Tongue (tissue), 3 donors: ENCODE measurements at places on chromosomes 11 and 22. TPM values are rescaled to one million over a fixed set of nuclear protein-coding genes. Genes with fewer than 3 reads are reported as not detected.
A peak's percentile ranks its signal among the peaks of the same experiment; 100 is the strongest.

GRCh38 chr11:95338430-95338991 is 107.5 kb upstream of the SESN3 start:
- peak; percentile 99 for DNase-seq

DNA sequence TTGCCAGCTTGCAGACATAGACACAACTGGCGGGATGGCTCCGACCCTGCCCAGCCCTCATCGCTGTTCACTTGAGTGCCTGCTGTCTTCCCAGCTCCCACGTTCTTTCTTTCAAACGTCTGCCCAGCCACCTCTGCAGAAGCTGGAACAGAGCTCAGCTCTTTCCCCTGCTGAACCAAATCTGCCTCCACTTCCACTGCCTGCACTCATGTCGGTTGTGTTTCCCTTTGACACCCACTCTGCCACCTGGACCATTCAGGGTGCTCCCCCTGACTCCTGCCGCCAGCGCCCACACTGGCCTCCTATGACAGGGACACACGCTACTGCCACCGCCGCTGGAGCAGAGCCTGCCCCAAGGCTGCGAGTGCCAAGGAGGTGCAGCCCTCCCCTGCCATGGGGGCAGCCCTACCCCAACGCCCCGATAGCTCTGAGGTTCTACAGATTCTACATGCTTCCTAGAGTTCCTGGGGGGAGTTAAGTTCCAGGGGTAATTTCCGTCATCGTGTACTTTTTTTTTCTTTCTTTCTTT is 37.9 kb downstream of the TST start:
- DNase-seq, result peak; percentile 22

GRCh38 chr11:119803726-119804294 is 74.8 kb upstream of the NECTIN1 start:
- no peak for DNase-seq

DNA sequence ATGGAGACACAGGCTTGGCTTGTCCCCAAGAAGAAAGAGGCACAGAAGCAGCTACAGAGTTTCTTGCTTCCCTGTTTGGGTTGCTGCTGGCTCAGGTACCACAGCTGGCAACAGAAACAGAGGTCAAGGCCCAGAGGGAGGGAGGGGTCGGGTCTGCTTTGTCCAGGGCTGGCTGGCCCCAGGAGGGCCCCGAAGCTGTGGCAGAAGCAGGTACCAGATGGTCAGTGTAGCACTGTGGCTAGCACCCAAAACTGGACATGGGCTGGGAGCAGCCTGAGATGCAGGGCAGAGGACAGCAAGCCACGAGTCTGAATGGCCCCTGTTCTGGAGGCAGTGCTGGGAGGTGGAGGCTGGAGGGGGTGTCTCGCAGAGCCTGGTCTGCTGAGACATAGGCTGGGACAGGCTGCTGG is 52.3 kb upstream of the CCDC188 start:
- DNase-seq, result no peak

GRCh38 chr11:116796548-116796947 is 4.9 kb upstream of the APOA5 start:
- DNase-seq, result no peak

DNA sequence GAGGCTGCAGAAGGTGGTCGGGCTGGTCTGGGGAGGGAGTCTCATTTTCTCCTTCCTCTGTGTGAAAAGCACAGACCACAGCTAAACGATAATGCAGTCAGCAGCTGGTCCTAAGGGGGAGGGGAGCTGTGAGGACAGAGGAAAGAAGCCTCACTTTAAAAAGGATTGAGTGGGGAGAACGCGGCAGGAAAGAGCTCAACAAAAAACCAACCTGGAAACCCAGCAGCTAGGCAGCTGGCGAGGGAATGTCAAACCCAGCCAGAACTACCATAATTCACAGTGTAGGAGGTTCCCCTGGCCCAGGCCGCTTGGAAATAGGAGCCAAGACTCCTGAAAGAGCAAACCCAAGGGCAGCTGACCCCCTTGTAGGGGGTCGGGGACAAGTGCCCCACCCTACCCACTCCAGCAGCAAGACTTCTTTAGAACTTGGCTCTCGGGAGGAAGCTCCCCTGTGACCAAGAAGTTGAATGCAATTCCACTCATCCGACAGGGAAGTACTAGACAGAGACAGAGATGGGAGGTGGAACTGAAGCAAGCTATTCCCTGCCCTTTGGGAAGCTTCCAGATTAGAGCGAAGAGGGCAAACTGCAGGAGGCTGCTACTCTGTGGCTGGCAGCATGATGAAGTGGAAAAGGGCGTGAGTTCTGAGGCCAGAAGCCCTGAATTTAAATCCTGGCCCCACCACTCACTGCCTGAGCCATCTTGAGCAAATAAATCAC is 16.5 kb upstream of the DGKZ start:
- DNase-seq, result peak; percentile 60

- DNase-seq, result peak; percentile 52
Observed at GRCh38 chr11:93225662-93226061, 27.9 kb upstream of the SLC36A4 start.

- DNase-seq, result peak; percentile 36
Observed at GRCh38 chr11:121336279-121336937, 43.8 kb downstream of the SC5D start.

GRCh38 chr11:95149651-95150364 is 60.2 kb downstream of the ENDOD1 start:
- DNase-seq, result no peak

- no peak for DNase-seq
Observed at GRCh38 chr11:10916665-10917064, 58.8 kb upstream of the ZBED5 start.

- no peak for DNase-seq
Observed at GRCh38 chr11:70265341-70265740, 5.1 kb upstream of the PPFIA1 start.

GRCh38 chr11:116736763-116737162 is 36.0 kb downstream of the BUD13 start:
- no peak for DNase-seq

GRCh38 chr11:41431784-41432183 is 27.7 kb downstream of the LRRC4C start:
- peak; percentile 2 for DNase-seq

DNA sequence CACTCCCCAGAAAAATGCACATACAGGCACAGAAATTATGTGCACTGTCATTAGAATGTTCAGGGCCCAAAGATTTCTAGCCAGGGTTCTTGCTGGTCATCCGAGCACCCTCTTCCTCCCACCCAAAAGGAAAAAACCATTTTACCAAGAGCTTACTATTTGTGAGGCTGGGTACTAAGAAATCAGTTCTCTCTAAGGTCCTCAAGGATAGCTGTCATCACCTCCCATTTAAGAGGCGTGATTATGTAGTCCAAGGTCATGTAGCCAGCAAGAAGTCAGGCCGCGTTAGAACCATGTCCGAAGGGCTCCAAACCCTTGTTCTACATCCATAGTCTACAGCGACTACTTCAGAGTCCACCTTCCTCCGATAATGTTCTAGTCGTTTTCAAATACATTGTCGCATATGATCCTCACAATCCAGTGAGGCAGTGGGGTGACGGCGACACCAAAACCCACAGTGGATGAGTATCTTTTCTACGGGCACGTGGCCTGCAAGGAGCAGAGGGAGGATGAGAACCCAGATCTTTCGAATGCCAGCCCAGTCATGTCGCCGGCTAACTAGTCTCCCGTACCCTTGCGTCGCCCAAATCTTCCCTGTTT is 634 bp downstream of the TIMM8B start:
- no peak for DNase-seq

DNA sequence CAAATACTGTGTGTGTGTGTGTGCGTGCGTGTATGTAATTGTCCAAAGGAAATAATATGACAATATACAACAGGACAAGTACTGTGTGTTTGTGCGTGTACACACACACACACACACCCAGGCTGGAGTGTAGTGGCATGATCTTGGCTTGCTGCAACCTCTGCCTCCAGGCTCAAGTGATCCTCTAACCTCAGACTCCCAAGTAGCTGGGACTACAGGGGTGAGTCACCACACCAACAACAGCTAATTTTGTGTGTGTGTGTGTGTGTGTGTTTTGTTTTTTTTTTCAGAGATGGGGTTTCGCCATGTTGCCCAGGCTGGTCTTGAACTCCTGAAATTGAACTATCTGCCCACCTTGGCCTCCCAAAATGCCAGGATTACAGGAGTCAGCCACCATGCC is 61.5 kb downstream of the NUP98 start:
- DNase-seq, result no peak

- DNase-seq, result peak; percentile 97
Observed at GRCh38 chr11:61967116-61967923, at the start of gene FTH1. Gene FTH1, minus strand, starts transcription at chr11:61967634. Its CDS starts 209 bp downstream, at chr11:61967425.

- DNase-seq, result peak; percentile 59
Observed at GRCh38 chr22:50148991-50149721, 21.4 kb upstream of the PANX2 start.

DNA sequence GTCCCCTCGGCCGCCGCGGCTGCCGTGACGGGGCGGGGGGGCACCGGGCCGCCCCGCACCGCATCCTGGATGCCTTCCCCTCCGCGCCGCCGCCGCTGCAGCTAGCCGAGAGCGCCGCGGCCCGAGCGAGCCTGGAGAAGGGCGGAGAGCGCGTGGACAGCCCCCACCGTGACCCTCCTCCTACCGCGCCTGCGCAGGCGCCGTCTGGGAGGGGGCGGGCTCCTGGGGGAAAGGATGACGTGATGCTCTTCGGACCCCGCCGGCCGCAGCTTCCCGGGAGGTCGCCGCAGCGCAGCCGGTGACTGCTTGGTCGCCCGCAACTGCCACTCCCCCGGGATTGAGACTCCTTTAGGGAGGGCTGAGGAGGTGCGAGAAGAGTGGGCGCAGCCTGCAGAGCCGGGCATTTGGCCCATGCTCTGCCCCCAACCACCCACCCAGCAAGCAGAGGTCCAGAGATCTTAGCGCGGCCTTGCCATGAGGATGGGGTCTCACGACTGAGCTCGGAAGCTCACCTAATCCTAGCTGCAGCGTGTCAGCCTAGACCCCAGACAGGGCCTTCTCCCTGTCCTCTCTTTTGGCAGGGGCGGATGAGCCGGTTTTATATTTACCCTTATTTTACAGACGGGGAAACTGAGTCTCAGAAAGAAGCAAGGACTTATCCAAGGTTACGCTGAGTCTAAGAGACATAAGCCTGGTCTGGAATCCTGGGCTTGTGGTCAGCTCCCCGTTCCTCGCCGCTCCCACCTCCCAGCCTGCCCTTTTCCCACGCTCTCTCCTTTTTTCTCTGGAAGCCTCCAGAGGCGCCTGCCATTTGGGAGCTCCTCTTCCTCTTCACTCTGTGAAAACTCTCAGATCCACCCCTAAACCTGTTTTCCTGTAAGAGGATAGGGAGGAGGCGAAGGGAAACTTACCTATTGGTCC is at the start of gene DENND5A:
Gene DENND5A (minus strand): TSS at position 140 of the 921 bp plus-strand sequence. CDS start 281 bp downstream, outside the sequence.
- DNase-seq, result peak; percentile 96

DNA sequence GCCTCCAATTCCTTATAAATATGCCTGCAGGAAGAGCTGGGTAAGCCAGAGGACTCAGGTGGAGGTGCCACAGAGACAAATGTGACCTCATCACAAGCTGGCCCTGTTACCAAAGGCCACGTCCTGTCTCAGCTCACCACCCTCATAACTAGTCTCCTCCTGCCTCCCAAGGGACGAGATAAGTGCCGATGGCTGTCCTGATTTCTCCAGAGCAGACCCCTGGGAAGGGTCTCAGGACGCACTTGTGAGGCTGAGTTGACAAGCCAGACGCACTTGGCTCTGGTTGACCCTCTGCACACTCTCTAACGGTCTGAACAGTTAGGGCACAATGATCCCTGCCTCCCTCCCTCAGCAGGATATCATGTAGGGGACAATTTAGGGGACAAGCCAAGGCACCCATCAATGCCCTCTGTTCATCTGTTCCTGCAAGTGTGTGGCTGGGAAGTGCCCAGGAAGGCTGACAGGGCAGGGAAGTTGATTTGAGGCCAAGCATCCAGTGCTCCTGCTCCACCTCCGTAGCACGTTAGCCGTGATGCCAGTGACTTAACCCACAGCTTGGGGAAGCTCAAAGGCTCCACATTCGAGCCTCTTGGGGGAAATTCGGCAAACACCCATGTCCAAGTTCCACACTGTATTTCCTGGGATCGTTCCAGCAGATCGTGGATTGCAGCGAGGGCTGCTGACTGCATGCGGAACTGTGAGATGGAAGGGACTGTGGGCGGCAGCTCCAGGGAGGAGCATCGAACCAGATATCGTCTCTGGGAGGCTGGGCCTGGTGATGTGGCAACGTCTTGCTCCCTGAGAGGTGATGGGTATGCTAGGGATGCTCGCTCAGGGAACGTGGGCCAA is 2.8 kb downstream of the SMIM38 start:
- no peak for DNase-seq

DNA sequence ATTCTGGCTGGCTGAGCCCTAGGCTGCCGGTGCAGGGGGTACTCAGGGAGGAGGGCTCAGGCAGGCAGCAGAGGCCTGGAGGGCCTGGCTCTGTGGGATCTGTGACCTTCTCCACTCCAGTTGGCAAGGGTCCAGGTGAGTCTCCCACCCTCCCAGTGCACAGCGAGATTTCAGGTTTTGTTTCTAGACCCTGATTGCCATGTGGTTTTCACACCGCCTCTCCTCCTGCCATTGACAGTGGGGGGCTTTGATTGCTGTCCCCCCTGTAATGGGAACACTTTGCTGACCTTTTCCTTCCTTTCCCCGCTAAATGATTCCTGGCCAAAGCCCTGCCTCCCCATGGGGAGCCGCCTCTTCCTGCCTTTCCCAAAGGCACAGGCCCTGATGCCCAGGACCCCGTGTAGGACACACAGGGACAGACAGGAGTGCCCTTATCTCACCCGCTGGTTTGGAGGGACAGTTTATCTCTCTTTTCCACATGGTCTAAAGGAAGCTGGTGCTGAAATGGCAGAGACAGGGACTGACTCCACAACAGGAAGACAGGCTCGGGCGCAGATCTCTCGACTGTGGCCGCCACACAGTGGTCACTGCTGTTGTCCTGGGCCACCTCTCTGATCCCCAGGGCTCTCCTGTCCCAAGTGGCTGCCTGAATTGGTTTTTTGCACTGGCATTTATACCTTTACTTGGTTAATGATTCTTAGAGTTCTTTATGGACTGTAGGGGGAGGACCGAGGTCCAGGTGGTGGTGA is 43.4 kb downstream of the BCR start:
- no peak for DNase-seq

DNA sequence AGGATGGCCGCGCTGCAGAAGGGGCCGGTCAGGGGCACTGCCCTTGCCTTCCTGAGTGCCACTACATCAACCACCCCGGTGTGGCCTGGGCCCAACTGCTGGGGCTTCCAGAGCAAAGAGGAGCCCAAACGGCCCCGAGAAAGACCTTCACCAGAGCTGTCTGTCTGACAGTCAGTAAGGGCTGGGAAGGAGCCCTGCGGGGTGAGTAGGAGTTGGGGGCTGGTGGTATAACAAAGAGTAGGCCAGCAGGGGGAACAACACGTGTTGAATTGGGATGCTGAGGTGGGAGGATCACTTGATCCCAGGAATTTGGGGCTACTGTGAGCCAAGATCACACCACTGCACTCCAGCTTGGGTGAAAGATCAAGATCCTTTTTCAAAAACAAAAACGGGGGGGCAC is 3.9 kb downstream of the GSTT4 start:
- DNase-seq, result no peak

DNA sequence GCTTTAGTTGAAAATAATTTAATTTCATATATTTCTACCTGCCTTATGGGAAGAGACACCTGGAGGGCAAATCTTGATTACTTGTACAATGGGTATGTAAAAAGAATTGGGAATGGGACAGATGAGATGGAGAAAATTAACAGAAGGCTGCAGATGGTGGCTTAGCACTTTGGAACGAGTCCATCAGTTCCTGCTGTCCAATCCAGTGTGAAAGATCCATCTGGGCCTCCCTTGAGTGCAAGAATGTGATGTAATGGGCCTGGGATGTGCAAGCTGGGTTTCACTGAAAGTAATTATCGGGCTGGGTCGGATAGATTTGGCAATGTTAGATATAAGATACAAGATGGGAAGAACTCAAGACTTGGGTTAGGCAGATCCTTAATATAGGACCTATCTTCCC is 42.0 kb downstream of the CECR2 start:
- DNase-seq, result peak; percentile 93

Gene SEC14L2
- total RNA-seq, result 1.8 TPM

Gene OR8D4
- 0.21 TPM for total RNA-seq

Gene OR52I2
- not detected for total RNA-seq

Gene C11orf91
- not detected for total RNA-seq
